ENCODE measurements at places on chromosomes 2 and 18. TPM values are rescaled to one million over a fixed set of nuclear protein-coding genes. Genes with fewer than 3 reads are reported as not detected.

DNA sequence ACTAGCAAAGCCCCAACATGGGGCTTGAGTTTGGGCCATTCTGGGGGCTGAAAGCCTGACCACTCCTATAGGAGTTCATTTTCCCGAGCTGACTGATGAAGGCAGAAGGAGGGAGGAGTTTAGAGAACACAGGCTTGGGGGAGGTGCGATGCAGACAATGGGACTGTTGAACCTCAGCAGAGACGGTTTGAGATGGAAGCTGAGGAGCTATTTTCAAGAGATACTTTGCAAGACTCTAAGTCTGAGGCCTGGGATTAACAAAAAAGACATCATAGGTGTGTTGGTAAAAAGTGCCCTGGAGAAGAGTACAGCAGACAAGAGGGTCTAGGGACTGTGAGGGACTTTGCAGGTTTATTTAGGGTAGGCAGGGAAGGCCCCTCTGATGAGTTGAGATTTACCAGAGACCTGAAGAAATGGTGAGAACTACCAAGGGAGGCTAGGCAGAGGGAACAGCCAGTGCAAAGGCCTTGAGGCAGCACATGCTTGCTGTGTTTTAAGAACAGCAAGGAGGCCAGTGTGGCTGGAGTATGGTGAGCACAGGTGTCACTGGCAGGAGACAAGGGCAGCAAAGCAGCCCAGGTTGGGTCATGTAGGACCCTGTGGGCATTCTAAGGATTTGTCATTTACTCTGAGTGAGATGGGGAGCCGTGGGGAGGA is 31.6 kb downstream of the PCBP1 start:
- DNase-seq: no peak
- no peaks in the 10 kb centered on the region for H3K27me3 ChIP-seq
- H3K4me3 ChIP-seq: no peak overlapping the region
- peaks cover 34% of the 10 kb centered on the region for H3K4me1 ChIP-seq
- no peaks in the 10 kb centered on the region for H3K36me3 ChIP-seq

DNA sequence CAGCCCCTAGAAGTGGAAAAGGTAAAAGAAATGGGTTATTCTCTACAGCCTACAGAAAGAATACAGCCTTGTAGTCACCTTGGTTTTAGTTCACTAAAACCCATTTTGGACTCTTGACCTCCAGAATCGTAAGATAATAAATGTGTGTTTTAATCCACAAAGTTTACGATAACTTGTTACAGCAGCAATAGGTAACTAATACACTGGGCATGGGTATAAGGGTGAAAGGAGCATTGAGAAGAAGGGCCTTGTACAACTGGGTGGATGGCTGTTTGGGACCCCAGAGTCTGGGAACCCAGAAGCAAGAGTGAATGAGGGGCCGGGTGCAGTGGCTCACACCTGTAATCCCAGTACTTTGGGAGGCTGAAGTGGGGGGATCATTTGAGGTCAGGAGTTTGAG is 2.2 kb upstream of the MFSD6 start:
- H3K27ac ChIP-seq: peak overlapping the region; percentile 34
- no peak for DNase-seq
- H3K4me1 ChIP-seq: peaks cover 22% of the 10 kb centered on the region
- H3K4me3 ChIP-seq: no peak overlapping the region

- no peaks in the 10 kb centered on the region for H3K36me3 ChIP-seq
- H3K27ac ChIP-seq: no peak overlapping the region
- no peaks in the 10 kb centered on the region for H3K4me1 ChIP-seq
- no peaks in the 10 kb centered on the region for H3K27me3 ChIP-seq
- H3K4me3 ChIP-seq: no peak overlapping the region
Observed at GRCh38 chr18:52242711-52243110, 97.3 kb upstream of the DCC start.

GRCh38 chr18:78130232-78131195 is 849.1 kb upstream of the SALL3 start:
- no peaks in the 10 kb centered on the region for H3K36me3 ChIP-seq
- H3K27me3 ChIP-seq: no peaks in the 10 kb centered on the region
- no peaks in the 10 kb centered on the region for H3K4me1 ChIP-seq
- DNase-seq: no peak

DNA sequence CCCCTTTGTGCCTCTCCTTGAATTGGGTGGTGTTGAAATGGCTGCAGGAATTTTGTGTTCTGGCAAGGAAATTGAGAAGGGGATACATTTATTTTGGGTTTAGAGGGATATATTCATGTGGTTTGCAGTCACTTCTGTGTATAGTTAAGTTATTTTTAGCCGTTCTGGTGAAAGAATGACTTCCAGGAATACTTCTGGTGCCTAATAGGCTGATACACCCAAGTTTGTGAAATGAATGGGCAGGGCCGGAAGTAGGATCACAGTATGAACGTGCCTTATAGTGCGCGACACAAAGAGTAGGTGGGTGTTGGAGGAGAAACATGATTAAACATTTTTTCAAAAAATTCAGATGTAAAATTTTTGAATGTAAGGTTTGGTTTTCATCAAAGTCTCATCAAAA is 168.6 kb upstream of the ATP5MC3 start:
- DNase-seq: no peak
- no peaks in the 10 kb centered on the region for H3K4me1 ChIP-seq
- H3K36me3 ChIP-seq: no peaks in the 10 kb centered on the region
- H3K27me3 ChIP-seq: no peaks in the 10 kb centered on the region
- no peak overlapping the region for H3K4me3 ChIP-seq

- no peaks in the 10 kb centered on the region for H3K27me3 ChIP-seq
- H3K4me3 ChIP-seq: no peak overlapping the region
- no peak overlapping the region for H3K27ac ChIP-seq
- no peaks in the 10 kb centered on the region for H3K36me3 ChIP-seq
- no peaks in the 10 kb centered on the region for H3K4me1 ChIP-seq
Observed at GRCh38 chr2:11368059-11368572, 23.7 kb upstream of the ROCK2 start.

DNA sequence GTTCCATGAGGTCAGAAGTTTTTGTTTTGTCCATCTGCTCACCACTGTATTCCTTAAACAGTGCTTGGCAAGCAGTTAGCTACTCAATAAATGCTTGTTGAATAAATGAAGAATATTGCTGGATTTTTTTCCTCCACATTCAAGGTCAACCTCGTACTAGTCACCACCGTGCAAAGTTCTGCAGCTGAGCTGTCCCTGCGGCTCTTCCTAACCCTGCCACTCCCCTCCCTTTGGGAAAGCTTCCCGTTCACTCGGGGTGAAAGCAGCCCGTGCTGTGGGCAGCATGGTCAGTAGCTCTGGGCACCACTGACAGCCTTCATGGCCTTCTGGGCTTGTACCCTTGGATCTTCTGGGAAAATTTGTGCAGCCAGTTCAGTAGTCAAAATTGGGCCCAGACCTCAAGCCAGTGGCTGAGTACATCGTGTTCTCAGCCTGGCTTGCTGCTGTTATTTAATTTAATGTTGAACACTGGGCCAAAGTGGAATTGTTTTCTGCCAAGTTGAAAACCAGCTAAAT is 469.3 kb upstream of the RAB12 start:
- H3K36me3 ChIP-seq: no peaks in the 10 kb centered on the region
- no peaks in the 10 kb centered on the region for H3K27me3 ChIP-seq
- H3K27ac ChIP-seq: no peak overlapping the region
- H3K4me1 ChIP-seq: no peaks in the 10 kb centered on the region

DNA sequence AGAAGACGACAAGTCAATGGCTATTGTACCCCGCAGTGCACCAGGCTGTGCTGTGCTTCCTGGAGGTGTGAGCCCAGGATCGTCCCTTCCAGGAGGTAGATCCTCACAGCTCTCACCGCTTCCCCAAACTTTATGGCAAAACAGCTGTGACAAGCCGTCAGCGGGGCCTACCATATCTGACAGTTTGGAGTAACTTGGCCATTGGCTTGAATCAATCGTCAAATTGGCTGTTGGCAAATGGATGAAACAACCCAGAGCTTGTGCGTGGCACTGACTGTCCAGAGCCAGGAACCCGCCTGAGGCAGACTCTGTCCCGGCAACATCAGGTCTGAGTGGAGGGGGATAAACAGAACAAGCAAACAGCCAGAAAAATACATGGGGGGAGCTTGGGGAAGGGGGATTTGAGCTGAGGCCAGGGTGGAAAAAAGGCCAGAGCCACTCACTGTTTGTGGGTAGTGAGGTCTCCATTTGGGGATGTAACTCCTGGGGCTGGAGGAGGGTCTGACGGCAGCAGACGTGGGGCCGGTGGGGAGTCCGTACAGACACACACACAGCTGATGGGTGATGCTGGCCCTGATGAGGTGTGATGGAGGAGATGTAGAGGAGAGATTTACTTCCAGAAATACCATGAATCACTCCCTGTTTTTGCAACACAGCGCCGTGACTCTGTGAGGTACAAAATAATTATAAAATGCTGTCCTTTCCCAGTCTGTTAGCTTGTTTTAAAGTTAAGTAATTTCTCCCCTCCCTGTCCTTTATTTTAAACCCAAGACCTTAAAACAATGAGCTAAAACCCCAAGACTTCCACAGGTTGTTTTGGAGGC is 174.8 kb downstream of the TWIST2 start:
- no peak for DNase-seq
- H3K4me3 ChIP-seq: no peak overlapping the region
- H3K4me1 ChIP-seq: no peaks in the 10 kb centered on the region
- no peaks in the 10 kb centered on the region for H3K36me3 ChIP-seq

DNA sequence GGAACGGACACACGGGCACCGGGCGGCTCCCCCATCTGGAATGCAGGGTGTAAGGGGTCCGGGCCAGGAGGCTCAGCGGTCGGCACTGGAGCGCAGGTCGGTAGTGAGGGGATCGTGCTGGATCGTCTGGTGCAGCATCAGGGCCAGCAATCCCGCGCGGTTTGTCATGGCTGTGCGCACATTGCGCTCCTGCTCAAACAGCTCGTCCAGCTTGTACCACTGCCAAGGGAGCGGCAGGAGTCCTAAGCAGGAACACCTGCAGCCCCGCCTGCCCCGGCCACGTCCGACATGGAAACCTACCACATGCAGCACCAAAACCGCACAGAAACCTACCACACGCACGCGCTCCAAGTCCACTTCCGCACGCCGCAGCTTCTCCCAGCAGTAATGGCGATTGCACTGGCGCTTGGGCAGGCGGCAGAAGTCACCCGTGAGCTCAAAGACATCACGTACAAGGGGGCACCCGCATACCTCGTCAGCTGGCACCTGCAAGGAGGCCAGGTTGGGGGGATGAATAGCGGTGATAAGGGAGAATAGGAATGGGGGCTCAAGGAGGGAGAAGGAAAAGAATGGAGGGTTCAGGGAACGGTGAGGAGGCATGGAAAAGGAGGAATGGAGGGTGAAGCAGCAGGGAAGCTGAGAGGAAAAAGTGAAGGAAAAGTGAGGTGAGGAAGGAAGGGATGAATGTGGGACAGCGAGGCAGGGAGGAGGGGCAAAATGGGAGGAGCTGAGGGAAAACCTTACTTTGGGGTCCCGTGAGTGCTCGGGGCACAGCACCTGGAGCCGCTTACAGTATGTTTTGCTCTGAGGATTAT is 1.4 kb upstream of the MBD1 start:
- no peak for DNase-seq
- H3K4me3 ChIP-seq: no peak overlapping the region
- H3K27me3 ChIP-seq: no peaks in the 10 kb centered on the region
- H3K36me3 ChIP-seq: no peaks in the 10 kb centered on the region
- peaks cover 36% of the 10 kb centered on the region for H3K4me1 ChIP-seq

- no peaks in the 10 kb centered on the region for H3K4me1 ChIP-seq
- H3K4me3 ChIP-seq: no peak overlapping the region
- H3K36me3 ChIP-seq: no peaks in the 10 kb centered on the region
- H3K27me3 ChIP-seq: no peaks in the 10 kb centered on the region
Observed at GRCh38 chr18:45166341-45166835, 448.9 kb upstream of the SLC14A2 start.

The FAM124B gene
- polyA plus RNA-seq: not detected

The CHRNA1 gene
- polyA plus RNA-seq: not detected

The SP140 gene
- 11.3 TPM for polyA plus RNA-seq

The CREG2 gene
- polyA plus RNA-seq: not detected
